ENCODE measurements at places on chromosomes 5 and 9. TPM values are rescaled to one million over a fixed set of nuclear protein-coding genes. Genes with fewer than 3 reads are reported as not detected.

GRCh38 chr9:12954441-12954840 lies 179.6 kb downstream of the LURAP1L start:
- no peak for DNase-seq

TAF11L7 gene
- total RNA-seq, result not detected

- DNase-seq, result no peak
These were observed 32.2 kb upstream of the ANGPTL2 start for GRCh38 chr9:127154390-127155191.

RFESD gene
- 4.0 TPM for total RNA-seq

DNA sequence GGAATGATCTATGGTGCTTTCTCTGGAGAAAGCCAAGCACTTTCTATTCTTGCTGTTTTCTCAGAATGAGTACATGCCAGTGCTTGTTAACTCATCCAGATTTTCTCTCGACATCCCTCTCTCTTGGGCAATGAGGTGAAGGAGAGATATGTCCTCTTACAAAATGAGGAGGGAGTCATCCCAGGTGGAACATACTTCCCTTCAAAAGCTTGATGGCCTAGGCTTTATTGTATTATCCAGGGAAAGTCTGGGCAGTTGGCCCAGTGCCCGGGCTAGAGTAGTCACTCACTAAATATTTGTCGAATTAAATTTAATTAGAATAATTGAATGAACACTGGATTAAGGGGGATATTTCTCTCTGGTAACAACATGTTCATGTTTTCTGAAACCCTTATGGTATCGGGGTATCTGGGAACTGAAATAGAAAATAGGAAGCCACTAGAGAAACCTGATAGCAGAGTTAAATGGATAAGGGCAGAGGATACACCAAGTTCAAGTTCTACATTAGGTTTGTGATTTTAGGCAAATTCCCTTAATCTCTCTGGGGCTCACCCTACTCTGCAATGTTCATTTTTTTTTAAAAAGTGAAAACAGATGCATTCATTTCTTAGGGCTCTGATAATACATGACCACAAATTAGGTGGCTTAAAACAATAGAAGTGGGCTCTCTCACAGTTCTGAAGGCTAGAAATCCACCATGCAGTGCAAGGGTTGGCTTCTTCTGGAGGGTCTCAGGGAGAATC lies 99.6 kb downstream of the LIFR start:
- no peak for DNase-seq

GRCh38 chr5:34706084-34706483 lies 50.0 kb downstream of the RAI14 start:
- no peak for DNase-seq

- peak; percentile 41 for DNase-seq
These were observed 873 bp downstream of the C9orf50 start for GRCh38 chr9:129619787-129620668.

- no peak for DNase-seq
These were observed 49.9 kb upstream of the PPP2CA start for GRCh38 chr5:134275822-134276221.

DNA sequence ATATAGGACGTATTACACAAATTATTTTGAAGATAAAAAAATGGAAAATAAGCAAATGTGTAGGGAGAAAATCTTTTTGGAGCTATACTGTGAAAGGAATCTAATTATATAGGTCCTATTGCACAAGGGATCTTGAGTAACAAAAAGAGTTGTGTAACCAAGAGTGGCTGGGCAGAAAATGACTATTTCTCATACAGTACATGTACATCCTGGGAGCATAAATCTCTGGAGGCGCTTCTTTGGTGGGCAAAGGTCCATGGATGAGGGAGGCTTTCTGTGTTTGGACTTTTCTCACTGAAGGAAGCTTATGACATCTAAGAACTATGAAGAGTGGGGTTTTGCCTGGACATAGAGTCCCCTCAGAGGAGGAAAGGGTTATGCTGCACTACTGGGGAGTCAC lies 29.8 kb downstream of the ANKS6 start:
- no peak for DNase-seq

- no peak for DNase-seq
These were observed 187.2 kb upstream of the PANK3 start for GRCh38 chr5:168766426-168766700.

ZNF366 gene
- not detected for total RNA-seq

- no peak for DNase-seq
These were observed 35.1 kb downstream of the NDUFS6 start for GRCh38 chr5:1836176-1836890.

DNA sequence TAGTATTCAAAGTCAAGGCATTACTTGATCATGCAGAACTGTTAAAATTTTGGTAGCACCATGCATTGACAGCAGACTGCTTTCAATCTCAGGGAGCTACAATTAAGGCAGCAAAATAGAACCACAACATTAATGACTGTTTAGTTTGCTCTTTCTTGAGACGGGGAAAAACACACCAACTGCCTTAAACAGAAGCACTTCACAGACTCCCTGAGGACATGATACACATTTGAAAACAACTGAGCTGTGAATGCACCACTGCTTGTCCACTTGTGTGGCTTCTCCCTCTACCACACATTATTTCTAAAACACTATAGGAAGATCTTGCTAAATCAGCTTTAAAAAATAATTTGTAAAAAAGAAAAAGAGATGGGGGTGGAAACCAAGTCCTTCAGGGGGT lies 79.6 kb upstream of the MAST4 start:
- DNase-seq, result no peak

- no peak for DNase-seq
These were observed 19.6 kb downstream of the TNC start for GRCh38 chr9:115098226-115098965.

GRCh38 chr9:124306098-124306735 lies 48.5 kb downstream of the NEK6 start:
- DNase-seq, result no peak

DNA sequence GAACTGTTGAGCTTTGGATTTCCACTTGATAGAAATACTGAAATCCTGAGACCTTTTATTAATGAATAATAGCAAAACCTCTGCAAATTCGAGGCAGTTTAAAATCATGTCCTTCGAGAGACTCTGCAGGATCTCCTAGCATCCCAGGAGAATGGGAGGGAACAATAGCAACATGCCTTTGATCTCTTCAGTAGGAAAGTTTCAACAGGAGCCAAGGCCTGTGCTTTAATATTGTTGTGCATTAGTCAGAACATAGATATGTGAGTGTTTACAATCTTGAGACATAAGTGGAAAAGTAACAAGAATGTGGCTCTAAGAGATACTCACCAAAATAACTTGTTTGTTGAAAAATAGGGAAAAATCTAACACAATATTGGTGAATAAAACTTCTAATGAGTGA lies 83.3 kb upstream of the LHFPL2 start:
- DNase-seq, result no peak

DNA sequence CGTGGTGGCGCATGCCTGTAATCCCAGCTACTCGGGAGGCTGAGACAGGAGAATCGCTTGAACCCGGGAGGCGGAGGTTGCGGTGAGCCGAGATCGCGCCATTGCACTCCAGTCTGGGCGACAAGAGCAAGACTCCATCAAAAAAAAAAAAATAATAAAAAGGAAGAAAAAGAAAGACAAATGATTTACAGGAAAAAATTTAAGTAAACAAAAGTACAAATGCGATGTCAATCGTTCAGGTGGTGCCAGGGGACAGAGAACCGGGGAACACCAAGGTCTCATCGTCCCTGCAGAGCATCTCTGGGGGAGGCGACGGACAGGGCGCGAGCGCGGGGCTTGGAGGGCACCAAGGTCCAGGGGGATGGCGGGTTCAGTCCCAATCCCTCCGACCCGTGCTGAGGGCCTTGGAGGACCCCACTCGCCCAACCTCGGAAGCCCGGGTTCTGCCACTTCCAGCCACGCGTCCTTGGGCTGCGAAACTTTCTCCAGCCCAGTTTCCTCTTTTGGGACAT lies 607 bp upstream of the HNRNPAB start:
- DNase-seq, result peak; percentile 37

DNA sequence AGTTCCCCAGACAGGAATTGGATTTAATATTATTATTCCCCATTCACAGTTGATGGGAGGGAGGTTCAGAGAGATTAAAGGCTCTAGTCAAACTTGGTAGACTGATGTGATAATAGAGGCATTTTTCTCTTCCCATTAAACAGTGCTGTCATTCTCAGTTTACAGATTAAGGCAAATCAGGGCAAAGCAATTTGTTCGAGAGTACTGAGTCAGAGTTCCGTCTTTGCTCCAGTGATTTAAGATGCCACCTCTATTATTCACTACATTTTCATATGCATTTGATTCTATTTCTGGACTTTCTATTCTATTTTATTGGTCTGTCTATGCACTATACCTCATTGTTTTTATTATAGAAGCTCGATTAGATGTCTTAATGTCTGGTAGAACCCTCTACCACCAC lies 201.0 kb upstream of the RAI14 start:
- no peak for DNase-seq

DNA sequence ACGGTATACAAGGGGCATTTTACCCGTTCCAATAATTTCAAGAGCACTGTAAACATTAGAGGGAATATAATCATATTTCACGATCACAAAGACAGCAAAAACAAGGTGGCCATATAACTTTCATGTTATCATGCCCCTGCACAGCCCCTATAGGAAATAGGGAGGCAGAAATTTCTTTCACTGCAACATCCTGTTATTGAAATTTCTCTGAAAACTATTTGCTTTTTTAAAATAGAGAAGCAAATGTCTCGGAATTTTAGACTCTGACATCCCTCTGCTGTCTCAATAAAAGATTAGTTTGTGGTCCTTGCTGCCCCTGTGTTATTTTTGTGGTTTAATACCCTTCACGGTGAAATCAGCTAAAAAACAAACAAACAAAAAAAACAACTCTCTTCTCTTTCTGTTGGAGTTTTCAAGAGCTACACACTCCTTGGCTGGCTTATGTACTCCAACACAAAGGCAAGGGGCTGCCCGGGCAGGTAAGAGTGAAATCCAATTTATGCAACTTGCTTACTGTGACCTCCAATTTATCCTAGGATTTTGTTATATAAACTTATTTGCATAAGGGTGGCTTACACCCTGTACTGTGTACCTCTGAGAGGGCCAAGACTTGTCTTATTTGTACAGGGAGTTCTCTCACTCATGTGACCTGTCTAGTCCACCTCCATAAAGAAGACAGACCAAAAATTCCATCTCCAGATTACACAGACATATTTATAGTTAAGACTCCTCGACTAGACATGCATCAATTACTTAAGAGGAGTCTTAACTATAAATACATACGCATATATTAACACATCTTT lies 223.6 kb downstream of the MLLT3 start:
- DNase-seq, result no peak

SLC46A2 gene
- total RNA-seq, result not detected

- no peak for DNase-seq
These were observed 14.9 kb downstream of the LHFPL2 start for GRCh38 chr5:78633700-78634099.

PRR16 gene
- total RNA-seq, result not detected

GRCh38 chr5:14595189-14595588 lies 13.6 kb downstream of the OTULINL start:
- DNase-seq, result peak; percentile 25

GRCh38 chr5:116242343-116242742 lies 157.5 kb downstream of the COMMD10 start:
- DNase-seq, result no peak

- peak; percentile 13 for DNase-seq
These were observed 34.5 kb upstream of the SLC46A2 start for GRCh38 chr9:112925058-112925641.

DNA sequence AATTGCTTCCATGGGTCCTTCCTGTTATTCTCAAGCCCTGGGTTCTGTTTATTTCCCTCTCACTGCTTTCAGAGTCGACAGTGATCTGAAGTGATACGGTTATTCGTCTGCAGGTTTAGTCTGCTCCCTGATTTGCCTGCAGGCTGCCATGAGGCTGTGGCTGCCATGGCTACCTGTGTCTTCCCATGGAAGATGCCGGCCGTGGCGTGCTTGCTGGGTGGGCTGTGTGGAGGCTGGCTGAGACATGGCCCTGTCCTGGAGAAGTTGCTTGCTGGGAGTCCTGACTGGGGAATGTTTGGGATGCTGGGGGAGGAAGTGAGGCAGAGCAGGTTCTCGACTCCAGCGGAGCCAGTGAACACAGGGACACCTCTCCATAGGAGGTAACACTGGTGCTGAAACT lies 104.1 kb upstream of the TBC1D2 start:
- DNase-seq, result no peak

CCDC180 gene
- total RNA-seq, result 6.2 TPM

GRCh38 chr9:26132746-26133312 lies 454.6 kb upstream of the TUSC1 start:
- no peak for DNase-seq

DNA sequence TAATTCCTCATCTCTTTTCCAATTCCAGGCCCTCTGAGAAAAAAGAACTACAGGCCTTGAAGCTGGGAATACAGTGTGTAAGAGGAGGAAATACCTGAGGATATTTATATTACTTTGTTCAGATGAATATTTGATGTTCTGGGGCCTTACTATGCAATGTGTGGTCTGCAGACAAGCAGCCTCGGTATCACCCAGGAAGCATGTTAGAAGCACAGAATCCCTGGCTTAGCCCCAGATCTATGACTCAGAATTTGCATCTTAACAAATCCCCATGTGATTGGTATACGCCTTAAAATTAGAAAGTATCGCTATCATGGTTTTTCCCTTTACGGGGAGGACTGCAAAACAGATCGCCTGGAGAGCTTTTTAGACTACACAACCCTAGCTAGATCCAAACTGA lies 121.0 kb downstream of the JAKMIP2 start:
- no peak for DNase-seq

DNA sequence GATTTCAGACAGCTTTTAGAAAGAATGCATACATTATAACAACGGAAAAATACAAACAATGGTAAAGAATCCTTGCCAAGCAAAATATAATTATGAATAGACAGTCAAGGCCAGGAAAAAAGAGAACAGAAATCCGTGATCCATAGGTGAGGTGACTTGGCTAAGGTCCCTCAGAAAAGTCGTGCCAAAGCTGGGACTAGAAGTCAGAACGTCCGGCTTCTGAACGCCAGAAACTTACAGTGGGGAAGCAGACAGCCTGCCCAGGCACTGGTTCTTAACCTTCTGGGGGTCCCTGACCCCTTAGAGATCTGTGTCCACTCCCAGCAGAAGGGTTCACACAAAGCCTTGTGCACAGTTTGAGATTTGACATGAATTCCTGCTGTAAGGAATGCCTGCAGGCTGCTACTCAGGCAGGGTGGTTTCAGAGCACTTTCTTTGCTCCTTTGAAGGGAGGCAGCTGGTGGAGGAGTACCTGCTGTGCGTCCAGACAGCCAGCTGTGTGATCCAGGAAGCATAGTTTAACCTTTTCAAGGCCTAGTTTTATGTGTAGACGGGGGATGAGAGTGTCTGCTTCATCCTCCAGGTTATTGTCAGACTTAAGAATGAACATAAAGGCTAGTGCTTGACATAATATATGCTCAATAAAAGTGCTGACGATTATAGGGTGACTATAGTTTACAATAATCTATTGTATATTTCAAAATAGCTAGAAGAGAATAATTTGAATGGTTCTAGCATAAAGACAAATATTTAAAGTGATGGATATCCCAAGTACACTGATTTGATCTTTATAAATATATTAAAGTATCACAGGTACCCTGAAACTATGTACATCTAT lies 852 bp downstream of the ARHGEF37 start:
- DNase-seq, result no peak
